H9 (cell line): ENCODE measurements at places on chromosomes 2 and 18. TPM values are rescaled to one million over a fixed set of nuclear protein-coding genes. Genes with fewer than 3 reads are reported as not detected.

DNA sequence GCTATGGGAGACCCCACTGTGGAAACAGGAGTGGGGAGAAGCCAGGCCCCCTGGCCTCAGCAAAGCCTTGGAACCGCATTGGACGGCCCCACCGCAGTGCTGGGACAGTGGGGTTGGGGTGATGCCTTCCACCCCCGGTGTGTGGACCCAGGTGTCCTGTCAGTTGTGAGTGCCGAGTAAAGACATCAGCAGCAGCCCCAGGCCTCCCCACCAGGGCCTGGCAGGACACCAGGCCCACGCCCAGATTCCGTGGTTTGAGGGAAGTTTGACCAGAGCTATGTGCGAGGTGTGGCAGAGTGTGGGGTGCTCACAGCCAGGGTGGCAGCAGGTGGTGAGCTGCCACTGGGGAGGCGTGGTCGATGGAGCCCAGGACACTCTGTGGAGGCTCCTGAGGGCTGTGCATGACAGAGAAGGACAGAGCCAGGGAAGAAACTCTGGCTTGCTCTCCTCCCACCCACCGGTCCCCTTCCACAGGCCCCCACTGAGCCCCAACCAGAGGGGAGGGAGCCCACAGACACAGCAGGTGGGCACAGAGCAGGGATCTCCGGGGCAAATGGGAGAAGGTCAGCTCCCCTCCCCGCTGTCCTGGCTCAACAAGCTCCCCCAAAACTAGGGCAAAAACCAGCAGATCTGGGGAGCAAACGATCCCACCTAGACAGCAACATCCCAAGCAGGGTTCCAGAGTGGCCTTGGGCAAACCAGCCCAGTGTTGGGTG is 69.1 kb downstream of the TWIST2 start:
- no peaks in the 10 kb centered on the region for H3K27me3 ChIP-seq
- H3K36me3 ChIP-seq, result no peaks in the 10 kb centered on the region
- H3K27ac ChIP-seq, result no peak overlapping the region

DNA sequence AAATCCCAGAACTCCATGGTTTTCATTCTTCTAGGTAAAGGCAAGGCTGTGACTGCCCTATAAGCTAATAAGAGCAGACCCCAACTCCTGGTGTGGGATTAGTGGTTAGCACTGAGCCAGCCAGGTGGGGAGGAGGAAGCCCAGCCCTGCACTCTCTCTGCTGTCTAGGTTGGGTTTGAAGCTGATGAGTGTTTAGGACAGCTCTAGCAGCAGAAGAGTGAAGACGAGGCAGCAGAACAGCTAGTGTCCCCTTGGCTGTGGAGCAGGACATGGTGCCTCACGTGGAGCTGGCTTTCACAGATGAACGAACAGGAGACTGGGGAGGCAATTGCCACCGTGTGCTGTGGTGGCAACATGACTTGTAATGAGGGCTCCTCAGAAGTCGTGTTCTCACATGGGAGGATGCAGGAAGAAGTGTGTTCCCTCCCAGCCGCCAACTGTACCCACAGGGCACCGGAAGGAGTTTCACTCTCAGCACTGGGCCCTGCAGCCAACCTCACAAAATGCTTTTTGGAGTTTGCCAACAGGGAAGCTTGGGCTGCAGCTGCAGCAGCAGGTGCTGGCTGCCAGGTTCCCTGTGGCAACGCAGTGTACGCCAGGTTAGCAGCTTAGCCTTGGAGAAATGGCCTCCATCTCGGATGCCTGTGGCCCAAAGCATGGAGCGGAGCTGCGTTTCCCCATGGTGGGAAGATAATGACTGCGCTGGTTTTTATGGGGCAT is 328.2 kb downstream of the SETBP1 start:
- H3K27ac ChIP-seq, result no peak overlapping the region
- H3K4me3 ChIP-seq, result no peak overlapping the region
- no peaks in the 10 kb centered on the region; the same call in 1 of the 2 replicates for H3K4me1 ChIP-seq
- no peak for DNase-seq

Gene ANKRD30BL
- total RNA-seq, result not detected in 2 replicates

Gene SCYGR4
- not detected in 2 replicates for total RNA-seq

Gene NYAP2
- total RNA-seq, result not detected in 2 replicates
